Activated naive CD8-positive, alpha-beta T cell treated with anti-CD3 and anti-CD28 coated beads, Interleukin-2, amount 50 U/mL, for 24 hours (primary cell): ENCODE measurements at places on chromosomes 11 and 22.

DNA sequence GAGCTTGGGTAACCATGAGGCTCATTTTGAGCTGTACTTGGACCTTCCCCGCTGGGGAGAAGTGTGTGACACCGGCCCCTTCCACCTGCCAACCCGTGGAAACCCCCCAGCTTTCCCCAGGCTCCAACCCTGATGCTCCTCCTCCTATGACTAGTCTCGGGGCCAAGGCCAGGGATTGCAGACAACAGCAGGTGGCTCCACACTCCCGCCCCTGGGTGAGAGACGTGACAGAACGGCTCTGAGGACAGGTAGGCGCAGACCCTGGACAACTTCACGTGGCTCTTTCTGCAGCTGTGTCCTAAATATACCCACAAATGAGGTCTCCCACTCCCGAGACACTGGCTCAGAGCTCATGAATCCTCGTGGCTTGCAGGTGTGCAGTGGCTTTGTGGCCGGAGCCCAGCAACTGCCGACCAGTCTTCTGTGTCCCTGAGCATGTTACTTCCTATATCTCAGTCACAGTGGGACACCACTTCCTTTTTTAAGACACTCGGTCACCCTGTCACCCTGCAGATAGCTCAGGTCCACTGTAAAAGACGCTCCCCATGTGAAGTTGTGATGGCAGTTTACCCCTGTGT lies 55.2 kb downstream of the NECTIN1 start:
- H3K36me3 ChIP-seq = no peaks in the 10 kb centered on the region
- peak; percentile 55 for DNase-seq
- no peak overlapping the region for H3K4me3 ChIP-seq
- no peaks in the 10 kb centered on the region for H3K27me3 ChIP-seq
- peaks cover 9% of the 10 kb centered on the region for H3K4me1 ChIP-seq

- H3K4me1 ChIP-seq = no peaks in the 10 kb centered on the region
- no peaks in the 10 kb centered on the region for H3K36me3 ChIP-seq
- H3K27ac ChIP-seq = no peak overlapping the region
- H3K4me3 ChIP-seq = no peak overlapping the region
Measured at GRCh38 chr11:44003736-44004451, 43.9 kb upstream of the ACCSL start.

- H3K27ac ChIP-seq = peak overlapping the region; percentile 91
- H3K36me3 ChIP-seq = no peaks in the 10 kb centered on the region
- peak overlapping the region; percentile 94 for H3K4me3 ChIP-seq
- DNase-seq = peak; percentile 59
Measured at GRCh38 chr22:50473855-50474671, 772 bp downstream of the SBF1 start.

- H3K4me1 ChIP-seq = peaks cover 28% of the 10 kb centered on the region
- no peaks in the 10 kb centered on the region for H3K27me3 ChIP-seq
- peak; percentile 2 for DNase-seq
Measured at GRCh38 chr11:65128182-65129145, 5.9 kb downstream of the SYVN1 start.

- H3K36me3 ChIP-seq = peaks cover 28% of the 10 kb centered on the region
- no peak for DNase-seq
- H3K4me3 ChIP-seq = no peak overlapping the region
- H3K4me1 ChIP-seq = peaks cover 40% of the 10 kb centered on the region
- no peaks in the 10 kb centered on the region for H3K27me3 ChIP-seq
Measured at GRCh38 chr11:67609316-67609715, 2.6 kb downstream of the NDUFV1 start.

DNA sequence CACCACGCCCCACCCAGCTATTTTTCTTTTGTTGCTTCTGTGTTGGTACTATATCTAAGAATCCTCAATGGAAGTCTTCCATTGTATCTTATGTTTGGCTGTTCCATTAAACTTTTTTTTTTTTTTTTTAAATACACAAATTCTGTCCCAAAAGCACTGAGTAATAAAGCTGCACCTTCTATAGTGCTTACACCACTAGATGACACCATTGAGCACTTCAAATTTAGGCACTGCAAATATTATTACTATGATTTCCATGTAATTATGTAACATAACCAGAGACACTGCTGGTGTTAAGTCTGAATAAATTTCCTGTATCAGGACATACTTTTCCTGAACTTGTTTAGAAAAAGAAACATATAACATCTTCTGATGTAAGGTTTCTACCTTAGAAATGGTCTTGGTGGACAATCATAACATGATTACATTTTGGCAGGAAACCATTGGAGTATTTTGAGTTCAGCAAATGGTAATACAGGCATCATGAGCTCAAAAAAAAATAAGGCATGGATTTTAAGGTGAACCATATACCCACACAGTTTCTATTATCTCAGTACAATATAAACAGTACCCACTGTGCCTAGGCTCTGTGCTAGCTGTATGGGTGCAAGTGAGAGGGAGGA lies 110.5 kb downstream of the ATG16L2 start:
- H3K36me3 ChIP-seq = peaks cover 10% of the 10 kb centered on the region
- no peak for DNase-seq
- no peak overlapping the region for H3K4me3 ChIP-seq
- H3K27ac ChIP-seq = no peak overlapping the region
